Stimulated activated CD4-positive, alpha-beta T cell treated with anti-CD3 and anti-CD28 coated beads, TNF-alpha, amount 100 ng/mL, for 24 hours (primary cell): ENCODE measurements at places on chromosomes 7 and 10.

- no peak for DNase-seq
Measured at GRCh38 chr7:77246026-77246640, 46.5 kb upstream of the FGL2 start.

- DNase-seq = no peak
Measured at GRCh38 chr10:121526801-121527221, 71.4 kb downstream of the FGFR2 start.

DNA sequence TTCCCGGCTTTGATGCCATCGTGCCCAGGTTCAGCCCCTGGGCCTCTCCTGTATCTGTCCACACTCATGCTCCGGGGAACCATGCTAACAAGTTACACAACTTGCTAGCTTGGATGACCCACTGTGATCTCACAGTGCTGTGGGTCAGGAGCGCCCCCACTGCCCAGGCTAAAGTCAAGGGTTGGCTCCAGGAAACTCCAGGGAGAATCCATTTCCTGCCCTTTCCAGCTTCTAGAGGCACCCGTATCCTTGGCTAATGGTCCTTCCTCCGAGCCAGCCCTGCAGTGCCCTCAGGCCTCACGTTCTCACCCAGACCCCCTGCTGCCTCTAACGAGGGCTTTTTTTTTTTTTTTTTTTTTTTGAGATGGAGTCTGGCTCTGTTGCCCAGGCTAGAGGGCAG, 19.5 kb downstream of the AMZ1 start:
- no peak for DNase-seq

DNA sequence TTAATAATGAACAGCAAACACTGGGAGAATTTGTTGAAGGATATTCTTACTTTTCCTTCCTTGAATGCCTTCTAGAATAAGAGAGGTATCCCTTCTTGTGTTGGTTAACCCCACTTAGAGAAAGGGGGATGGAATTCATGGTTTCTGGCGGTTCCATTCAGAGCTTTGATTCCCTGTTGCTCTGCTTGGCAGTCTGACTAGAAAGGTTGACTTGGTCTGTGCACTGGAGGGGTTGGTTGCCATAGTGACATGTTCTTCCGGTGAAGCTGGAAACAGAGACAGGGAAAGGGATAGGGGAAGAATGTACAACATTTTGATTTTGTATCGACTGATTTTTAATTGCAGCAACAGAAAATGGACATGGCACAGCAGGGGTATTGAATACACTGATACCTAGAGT, 2.5 kb downstream of the TMEM178B start:
- DNase-seq = no peak

DNA sequence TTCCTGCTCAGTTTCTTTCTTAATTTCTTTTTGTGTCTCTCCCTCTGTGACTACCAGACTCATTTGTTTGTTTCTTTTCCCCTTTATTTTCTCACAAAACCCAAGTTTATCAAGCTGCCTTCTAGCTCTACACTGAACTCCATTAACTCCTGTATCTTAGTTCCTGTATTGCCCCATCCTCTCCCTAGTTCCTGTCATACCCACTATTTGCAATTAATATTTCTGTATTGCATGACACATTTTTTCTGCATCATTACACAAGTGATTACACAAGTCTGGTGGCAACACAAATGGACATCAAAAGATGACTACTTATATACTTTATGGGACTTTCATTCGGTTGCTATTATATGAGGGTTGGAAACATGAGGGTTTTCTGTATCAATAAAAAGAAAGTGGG, 26.9 kb upstream of the OR9A4 start:
- DNase-seq = no peak

GRCh38 chr10:113648478-113648877, 15.4 kb downstream of the NRAP start:
- DNase-seq = no peak

GRCh38 chr10:121293110-121293509, 305.1 kb downstream of the FGFR2 start:
- DNase-seq = no peak

DNA sequence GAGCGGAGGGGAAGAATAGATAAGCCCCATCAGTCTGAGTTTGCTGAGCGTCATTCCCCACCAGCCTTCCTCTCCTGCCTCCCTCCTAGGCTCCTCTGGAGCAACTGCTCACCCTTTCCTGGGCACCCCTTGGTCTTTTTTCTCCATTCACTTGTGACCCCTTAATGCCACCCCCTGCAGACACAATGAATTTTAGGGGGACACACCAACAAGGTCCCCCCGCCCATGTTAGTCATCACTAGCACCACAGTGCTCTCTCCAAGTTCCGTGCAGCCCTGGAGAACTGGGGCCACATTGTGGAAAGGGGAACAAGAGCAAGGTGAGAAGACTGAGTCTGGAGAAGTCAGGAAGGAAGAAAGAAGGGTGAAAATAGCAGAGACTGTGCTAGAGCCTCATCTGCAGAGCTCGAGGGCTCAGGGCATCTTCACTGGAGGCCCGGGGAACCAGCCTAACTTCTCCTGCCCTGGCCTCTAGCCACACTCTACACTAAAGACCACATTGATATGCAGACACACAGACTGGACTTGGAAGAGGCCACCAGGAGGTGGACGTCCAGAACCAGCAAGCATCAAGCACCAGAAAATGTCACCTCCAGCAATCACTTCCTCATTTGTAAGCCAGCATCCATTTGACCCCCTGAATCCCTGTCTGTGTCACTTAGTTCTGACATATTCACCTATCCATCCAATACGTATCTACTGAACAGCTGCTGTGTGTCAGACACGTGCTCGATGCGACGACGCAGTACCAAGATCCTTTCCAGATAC, 17.5 kb downstream of the RGR start:
- DNase-seq = no peak
